ENCODE measurements at places on chromosomes 1 and 21. TPM values are rescaled to one million over a fixed set of nuclear protein-coding genes. Genes with fewer than 3 reads are reported as not detected.

Gene GRIK3
- 5.5 TPM for total RNA-seq

Gene KLHL12
- total RNA-seq: 35.5 TPM

Gene AGMAT
- 5.5 TPM for total RNA-seq

Gene CEP170
- total RNA-seq: 89.6 TPM

GRCh38 chr1:59396387-59396786, 99.5 kb downstream of the FGGY start:
- H3K4me3 ChIP-seq: no peak overlapping the region
- H3K27ac ChIP-seq: no peak overlapping the region
- H3K27me3 ChIP-seq: no peaks in the 10 kb centered on the region
- H3K4me1 ChIP-seq: peaks cover 32% of the 10 kb centered on the region
- DNase-seq: no peak

- no peaks in the 10 kb centered on the region for H3K4me1 ChIP-seq
- H3K4me3 ChIP-seq: no peak overlapping the region
- no peaks in the 10 kb centered on the region for H3K27me3 ChIP-seq
- DNase-seq: no peak
- H3K36me3 ChIP-seq: peaks cover 10% of the 10 kb centered on the region
Observed at GRCh38 chr1:160538985-160539651, 16.1 kb upstream of the SLAMF6 start.

DNA sequence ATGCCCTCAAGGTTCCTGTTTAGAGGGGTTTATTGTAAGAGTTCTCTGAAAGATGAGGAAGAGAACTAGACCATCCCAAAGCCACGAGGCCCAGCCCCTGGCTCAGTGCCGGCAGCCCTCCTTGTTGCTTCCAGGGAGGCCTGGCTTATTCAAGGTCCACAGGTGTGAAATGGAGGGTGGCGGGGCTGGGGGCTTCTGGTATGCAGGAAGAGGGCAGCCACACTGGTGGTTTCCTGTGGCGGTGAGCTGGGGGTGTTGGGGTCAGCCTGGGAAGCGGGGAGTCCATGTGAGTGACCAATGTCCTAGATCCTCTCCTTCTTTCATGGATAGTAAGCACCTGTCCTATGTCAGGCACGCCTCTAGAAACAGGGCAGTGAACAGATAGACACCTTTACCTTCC, 138.2 kb downstream of the CAMTA1 start:
- no peak for DNase-seq
- no peak overlapping the region for H3K27ac ChIP-seq
- H3K36me3 ChIP-seq: peaks cover 32% of the 10 kb centered on the region
- H3K4me3 ChIP-seq: no peak overlapping the region

DNA sequence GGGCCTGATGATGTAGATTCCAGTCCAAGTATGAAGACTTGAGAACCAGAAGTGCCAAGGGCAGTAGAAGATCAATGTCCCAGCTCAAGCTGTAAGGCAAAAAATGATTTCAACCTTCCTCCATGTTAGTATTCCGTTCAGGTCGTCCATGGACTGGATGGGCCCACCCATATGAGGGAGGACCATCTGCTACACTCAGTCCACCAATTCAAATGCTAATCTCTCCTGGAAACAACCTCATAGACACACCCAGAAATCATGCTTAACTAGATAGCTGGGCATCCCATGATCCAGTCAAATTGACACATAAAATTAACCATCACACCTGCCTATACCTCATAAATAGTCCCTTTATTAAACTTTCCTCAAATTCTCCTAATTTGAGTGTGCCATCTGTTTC, 73.3 kb upstream of the NFASC start:
- H3K4me1 ChIP-seq: 0 out of 2 replicates have a peak, but pooled peaks cover 4% of the 10 kb centered on the region
- H3K4me3 ChIP-seq: no peak overlapping the region
- H3K27ac ChIP-seq: no peak overlapping the region
- no peaks in the 10 kb centered on the region for H3K36me3 ChIP-seq
- peaks cover 11% of the 10 kb centered on the region for H3K27me3 ChIP-seq
- DNase-seq: no peak

Data from WTC11 (cell line).